ENCODE measurements at places on chromosomes 13 and 19. TPM values are rescaled to one million over a fixed set of nuclear protein-coding genes. Genes with fewer than 3 reads are reported as not detected.

DNA sequence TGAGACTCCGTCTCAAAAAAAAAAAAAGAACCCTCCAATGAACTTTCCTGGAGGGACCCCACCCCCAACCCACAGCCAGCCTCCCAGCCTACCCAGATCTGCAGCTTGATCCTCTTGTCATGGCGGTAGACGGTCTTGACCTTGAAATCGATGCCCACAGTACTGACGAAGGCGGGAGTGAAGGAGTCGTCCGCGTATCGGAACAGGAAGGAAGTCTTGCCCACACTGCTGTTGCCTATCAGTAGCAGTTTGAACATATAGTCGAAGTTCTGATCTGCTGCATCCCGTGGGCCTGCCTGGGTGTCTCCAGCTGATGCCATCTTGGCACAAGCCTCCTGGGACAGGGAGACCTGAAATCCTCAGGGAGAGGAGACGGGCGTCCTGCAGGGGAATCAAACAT lies 2.4 kb downstream of the RAB3D start:
- H3K4me3 ChIP-seq: no peak overlapping the region
- peaks cover 36% of the 10 kb centered on the region for H3K36me3 ChIP-seq
- no peak for DNase-seq
- no peak overlapping the region for H3K27ac ChIP-seq

GRCh38 chr13:51158365-51158764 lies 47.3 kb upstream of the C13orf42 start:
- H3K36me3 ChIP-seq: no peaks in the 10 kb centered on the region
- H3K4me1 ChIP-seq: no peaks in the 10 kb centered on the region
- no peaks in the 10 kb centered on the region for H3K27me3 ChIP-seq
- DNase-seq: no peak

GRCh38 chr13:82947191-82947621 lies 935.1 kb downstream of the SLITRK1 start:
- DNase-seq: no peak
- no peaks in the 10 kb centered on the region for H3K36me3 ChIP-seq
- H3K27ac ChIP-seq: no peak overlapping the region
- H3K4me1 ChIP-seq: peaks cover 10% of the 10 kb centered on the region
- no peaks in the 10 kb centered on the region for H3K27me3 ChIP-seq
- no peak overlapping the region for H3K4me3 ChIP-seq

The IZUMO1 gene
- total RNA-seq: not detected

The ADGRE1 gene
- total RNA-seq: 0.42 TPM

The PPP1R37 gene
- 19.6 TPM for total RNA-seq
